Suprapubic skin (tissue), 4 donors: ENCODE measurements at places on chromosomes 12 and 14. TPM values are rescaled to one million over a fixed set of nuclear protein-coding genes. Genes with fewer than 3 reads are reported as not detected.

DNA sequence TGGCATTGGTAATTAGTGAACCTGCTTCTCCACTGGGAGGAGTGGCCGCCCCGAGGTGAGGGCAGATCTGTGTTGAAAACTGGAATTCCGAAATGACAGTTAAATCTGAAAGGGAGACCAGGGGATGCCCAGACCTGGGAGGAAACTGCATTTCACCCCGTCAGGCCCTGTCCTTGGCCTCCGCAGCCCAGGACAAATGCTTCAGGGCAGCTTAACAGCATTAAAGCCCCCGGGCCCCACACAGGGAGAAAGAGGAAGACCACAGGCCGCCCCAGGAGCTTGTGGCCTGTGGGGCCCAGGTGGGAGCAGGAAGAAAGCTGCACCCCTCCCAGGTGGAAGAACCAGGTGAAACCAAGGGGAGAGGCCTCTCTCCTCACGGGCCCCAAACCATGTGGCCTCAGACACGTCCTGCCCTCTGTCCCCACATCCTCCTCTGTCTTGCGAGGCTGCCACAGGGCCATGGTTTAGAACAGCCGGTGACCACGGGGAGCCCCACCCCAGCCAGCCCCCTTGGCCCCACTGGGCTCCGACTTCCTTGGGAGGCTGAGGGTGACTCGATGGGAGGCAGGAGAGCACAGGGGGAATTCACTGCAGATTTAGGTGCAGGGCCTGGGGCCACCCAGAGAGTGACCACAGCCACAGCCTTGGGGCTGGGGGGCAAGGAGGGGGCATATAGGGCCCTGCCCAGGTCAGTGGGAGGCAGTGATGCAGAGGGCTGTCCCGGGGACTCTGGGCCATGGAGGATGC, 265.4 kb downstream of the ADGRD1 start:
- no peak overlapping the region for H3K4me3 ChIP-seq
- H3K4me1 ChIP-seq = peaks cover 12% of the 10 kb centered on the region
- H3K36me3 ChIP-seq = no peaks in the 10 kb centered on the region
- no peak overlapping the region for H3K27ac ChIP-seq
- peaks cover 33% of the 10 kb centered on the region for H3K27me3 ChIP-seq
- DNase-seq = no peak

DNA sequence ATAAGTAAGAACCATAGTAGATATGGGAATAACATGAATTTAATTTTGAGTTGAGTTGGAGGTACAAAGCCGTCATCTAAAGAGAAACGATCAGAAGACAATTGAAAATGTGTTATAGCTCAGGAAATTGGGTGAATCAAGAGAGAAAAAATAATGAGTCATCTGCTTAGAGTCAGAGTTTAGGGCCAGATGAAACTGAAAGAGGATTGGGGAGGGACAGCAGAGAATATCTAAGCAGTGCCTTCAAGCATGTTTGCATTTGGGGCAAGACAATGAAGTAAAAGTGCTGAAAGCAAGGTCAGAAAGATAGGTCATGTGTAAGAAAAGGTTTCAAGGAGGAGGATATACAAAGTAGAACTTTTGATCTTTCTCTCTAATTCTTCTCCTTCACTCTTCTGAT, 49.4 kb downstream of the SLC15A5 start:
- no peak overlapping the region for H3K4me3 ChIP-seq
- no peak overlapping the region for H3K27ac ChIP-seq
- H3K4me1 ChIP-seq = no peaks in the 10 kb centered on the region
- H3K36me3 ChIP-seq = no peaks in the 10 kb centered on the region

DNA sequence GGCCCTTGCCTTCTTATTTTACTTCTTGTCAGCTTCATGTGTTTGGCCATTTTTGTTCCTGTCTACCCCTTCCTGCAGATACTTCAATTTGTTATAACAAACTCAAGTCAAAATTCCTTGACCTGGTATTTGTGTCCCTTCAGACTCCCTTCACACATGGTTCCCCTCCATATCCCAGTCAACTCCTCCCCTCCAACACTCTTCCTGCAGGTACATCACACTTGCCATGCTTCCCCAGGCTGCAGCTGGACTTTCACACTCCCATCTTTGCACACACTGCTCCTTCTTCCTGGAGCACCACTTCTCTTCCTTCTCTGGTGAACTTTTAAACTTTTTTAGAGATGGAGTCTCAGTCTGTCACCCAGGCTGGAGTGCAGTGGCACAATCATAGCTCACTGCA, 18.9 kb upstream of the FIGNL2 start:
- DNase-seq = no peak
- H3K36me3 ChIP-seq = no peaks in the 10 kb centered on the region
- peaks cover 29% of the 10 kb centered on the region for H3K27me3 ChIP-seq
- no peak overlapping the region for H3K27ac ChIP-seq
- H3K4me3 ChIP-seq = no peak overlapping the region

The CIROP gene
- total RNA-seq = not detected

The TMTC1 gene
- 11.0 TPM for total RNA-seq

DNA sequence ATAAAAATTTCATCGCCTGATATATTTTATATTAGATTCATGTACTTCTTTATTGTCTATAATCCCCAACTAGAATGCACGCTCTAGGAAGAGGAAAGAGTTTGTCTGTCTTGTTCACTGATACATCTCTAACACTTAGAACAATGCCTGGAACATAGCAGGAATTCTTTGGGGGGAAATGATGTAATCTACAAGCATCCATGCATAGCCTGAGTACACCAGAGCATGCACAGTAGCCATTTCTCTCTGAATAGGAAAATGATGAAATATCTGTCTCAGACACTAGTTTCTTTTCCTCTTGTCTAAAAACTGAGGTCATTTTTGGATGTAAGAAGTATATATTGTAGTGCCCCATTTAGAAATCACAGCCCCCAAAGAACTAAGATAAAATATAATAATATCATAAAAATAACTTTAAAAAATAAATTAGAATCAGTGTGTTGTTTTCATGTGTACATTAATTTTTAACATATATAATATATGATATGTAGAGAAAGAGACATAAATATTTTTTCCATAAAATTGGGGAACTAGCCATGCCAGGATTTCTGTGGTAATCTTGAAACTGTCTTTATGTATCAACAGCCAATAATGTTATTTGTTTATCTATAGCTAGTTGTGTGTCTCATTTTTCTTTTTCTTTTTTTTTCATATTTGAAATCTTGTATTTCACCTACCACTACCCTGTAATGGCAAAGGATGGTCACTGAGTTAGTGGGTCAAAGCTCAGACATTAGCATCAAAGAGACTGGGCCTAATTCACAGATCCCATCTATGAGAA, 155.6 kb upstream of the TMCC3 start:
- DNase-seq = no peak
- H3K27me3 ChIP-seq = no peaks in the 10 kb centered on the region
- H3K4me1 ChIP-seq = no peaks in the 10 kb centered on the region
- no peak overlapping the region for H3K27ac ChIP-seq

DNA sequence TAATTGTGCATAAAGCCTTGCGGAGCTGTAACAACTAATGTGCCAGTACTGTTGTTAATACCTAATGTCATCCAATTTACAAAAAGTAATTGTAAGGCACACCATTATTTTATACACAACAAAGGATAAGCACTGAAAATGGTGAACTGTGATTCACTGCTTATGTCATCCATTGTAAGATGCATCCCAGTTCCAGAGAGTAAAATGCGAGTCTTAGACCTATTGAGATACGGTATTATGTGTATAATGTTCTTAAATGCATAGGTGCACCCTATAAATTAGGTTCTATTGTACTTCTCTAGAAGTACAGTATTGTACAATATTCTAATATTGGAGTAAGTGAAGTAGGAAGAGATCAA, 406 bp downstream of the PARP2 start:
- DNase-seq = no peak
- peaks cover 15% of the 10 kb centered on the region for H3K4me1 ChIP-seq
- H3K27me3 ChIP-seq = no peaks in the 10 kb centered on the region
- peak overlapping the region; percentile 87 for H3K27ac ChIP-seq
- H3K4me3 ChIP-seq = peak overlapping the region; percentile 65

DNA sequence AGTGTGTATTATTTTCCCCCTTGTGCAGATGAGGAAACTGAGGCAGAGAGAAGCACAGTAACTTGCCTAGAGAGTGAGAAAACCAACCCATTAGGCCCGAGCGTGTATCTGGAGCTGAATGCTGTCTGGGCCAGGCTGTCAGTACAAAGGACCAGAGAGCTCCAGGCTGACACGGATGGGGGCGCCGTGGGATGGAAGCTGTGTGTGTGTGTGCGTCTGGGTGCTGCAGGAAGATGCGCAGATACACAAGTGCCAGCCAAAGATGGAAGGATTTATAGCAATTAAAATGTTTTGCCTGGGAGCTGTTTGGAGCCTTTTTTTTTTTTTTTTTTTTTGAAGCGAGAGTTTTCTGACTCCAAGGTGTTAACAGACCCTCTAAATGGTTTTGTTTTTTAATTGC, 53.7 kb upstream of the GPATCH2L start:
- no peaks in the 10 kb centered on the region for H3K36me3 ChIP-seq
- H3K4me1 ChIP-seq = peaks cover 21% of the 10 kb centered on the region
- H3K4me3 ChIP-seq = no peak overlapping the region
- no peak for DNase-seq
- peaks cover 16% of the 10 kb centered on the region for H3K27me3 ChIP-seq
